ENCODE measurements at places on chromosomes 7 and 10.

GRCh38 chr10:119653916-119654315, 2.7 kb downstream of the BAG3 start:
- no peak for DNase-seq

GRCh38 chr10:24848195-24848594, 104.2 kb downstream of the PRTFDC1 start:
- no peak for DNase-seq

DNA sequence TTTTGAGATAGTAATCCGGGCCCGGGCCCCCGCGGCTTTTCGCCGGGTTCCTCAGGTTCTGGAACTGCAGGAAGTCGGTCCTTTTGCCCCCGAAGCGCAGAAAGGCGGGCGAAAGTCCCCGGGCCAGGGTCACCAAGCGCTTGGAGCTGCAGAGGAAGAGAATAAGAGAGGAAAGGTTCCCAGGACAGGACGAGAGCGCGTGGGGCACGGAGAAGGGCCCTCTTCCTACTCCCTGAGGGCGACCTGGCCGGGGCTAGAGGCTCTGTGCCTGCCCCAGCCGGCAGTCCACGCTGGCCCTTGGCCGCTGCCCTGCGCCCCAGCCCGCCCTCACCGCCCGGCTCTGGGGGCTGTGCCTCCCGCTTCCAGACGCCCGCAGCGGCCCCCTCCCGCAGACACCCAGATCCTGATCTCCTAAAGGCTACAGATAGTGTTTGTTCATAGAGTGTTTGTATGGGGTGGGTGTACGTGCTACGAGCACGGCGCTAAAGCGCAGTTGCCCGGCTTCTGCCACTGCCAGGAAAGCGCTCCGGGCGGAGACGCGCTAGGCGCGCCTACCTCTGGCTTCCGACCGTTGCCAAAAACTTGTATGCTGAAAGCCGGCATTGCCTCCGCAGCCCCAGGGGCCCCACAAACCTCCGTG, 3.2 kb downstream of the HPSE2 start:
- DNase-seq: no peak

DNA sequence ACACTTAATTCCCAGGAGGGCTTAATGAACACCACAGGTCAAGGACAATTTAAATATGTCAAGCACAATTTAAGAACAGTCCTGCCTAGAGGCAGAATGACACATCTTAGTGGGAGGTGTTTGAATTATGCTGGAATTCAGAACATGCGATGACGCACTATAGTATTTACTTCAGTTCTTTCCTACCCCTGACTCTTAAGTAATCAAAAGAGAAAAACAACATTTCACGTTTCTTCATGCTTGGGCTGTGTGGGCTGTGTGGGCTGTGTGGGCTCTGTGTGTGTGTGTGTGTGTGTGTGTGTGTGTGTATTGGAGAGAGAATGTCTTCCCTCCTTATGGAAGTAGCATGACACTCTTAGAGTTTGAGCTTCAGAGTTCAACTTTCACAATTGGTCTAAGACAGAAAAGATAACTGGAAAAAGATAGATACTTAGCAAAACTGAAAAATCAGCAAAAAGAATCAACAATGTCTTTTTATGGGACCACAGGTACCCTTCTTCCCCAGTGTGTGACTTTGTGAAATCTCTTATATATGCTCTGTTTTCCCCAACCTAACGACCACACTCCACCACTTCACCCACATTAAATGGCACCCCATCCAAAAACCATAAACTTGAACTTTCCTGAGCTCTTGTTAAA, 33.7 kb upstream of the CABCOCO1 start:
- DNase-seq: no peak

DNA sequence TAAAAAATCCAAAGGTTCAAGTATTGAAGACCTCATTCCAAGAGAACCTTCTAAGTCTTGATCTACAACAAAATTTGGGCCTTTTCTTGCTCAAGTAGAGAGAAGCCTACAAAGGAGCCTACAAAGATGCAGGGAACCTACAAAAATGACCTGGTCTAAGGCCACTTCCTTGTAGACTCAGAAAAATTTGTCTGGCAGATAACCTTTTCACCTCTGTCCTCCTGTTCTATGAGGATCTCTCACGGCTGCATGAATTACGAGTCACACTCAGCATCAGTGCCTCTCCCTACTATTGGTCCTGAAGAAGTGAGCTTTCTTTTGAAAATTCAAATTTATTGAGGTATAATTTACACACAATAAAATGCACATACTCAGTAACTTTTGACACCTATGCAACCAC, 29.3 kb downstream of the CCNJ start:
- no peak for DNase-seq

GRCh38 chr7:12529971-12530710, 40.4 kb upstream of the SCIN start:
- DNase-seq: no peak

DNA sequence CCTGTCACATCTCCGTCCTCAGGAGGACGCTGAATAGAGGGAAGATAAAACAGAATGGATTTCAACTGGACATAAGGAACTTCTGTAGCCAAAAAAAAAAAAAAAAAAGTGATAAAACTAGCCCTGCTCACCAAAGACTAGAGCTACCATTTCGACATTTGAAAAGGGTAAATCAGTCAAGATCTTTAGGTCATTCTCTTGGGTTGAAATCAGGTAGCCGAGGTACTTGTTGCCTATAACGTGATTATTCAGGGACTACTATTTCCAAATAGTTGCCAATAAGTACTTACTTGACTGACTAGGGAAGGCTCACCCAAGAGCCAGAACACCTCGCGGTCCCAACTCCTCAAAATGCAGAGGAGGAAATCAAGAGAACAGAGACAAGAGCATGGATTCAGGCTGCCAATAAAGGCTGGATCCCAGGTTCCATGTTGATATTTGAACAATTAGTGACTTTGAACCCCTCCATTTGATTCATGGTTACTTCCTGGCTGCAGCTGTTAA, 2.0 kb downstream of the RHEB start:
- DNase-seq: no peak

DNA sequence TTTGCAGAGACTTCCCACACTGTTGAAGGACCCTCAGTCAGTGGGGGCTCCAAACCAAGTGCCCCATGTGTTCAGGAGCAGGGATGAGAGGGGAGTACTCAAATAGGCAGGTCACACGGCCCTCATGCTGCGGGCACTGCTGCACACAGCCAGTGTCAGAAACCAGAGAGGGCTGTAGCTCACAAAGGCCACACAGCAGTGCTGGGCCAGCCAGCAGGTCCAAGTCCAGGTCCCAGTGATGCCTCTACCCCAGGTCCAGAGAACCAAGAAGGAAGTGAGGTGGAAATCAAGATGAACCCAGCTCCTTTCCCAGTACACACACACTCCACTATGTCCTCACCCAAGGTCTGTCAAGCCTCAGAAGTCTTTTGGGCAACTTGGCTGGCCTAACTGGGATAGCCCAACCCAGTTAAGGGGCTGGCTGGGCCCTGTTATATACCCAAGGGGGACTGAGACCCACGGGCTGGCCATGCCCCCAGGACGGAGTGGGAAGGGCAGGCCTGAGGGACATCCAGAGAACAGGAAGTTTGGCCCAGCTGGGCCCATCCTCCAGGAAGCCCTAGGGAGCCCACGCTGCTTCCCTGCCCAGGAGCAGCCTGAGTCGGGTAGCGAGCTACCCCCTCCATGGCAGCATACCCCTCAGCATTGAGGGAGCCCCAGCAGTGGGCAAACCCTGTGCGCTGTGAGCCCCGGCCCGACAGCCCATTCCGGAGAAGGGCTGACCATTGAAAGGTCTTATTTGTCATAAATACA, 24.3 kb downstream of the GRID1 start:
- no peak for DNase-seq

Data from stimulated activated CD4-positive, alpha-beta T cell treated with anti-CD3 and anti-CD28 coated beads, Interleukin-4, amount 100 ng/mL, for 48 hours (primary cell).